ENCODE measurements at places on chromosomes 16 and 17.

GRCh38 chr16:77549876-77550275, 115.0 kb upstream of the ADAMTS18 start:
- DNase-seq, result no peak

GRCh38 chr17:61419496-61420046, 19.9 kb downstream of the TBX2 start:
- no peak for DNase-seq

DNA sequence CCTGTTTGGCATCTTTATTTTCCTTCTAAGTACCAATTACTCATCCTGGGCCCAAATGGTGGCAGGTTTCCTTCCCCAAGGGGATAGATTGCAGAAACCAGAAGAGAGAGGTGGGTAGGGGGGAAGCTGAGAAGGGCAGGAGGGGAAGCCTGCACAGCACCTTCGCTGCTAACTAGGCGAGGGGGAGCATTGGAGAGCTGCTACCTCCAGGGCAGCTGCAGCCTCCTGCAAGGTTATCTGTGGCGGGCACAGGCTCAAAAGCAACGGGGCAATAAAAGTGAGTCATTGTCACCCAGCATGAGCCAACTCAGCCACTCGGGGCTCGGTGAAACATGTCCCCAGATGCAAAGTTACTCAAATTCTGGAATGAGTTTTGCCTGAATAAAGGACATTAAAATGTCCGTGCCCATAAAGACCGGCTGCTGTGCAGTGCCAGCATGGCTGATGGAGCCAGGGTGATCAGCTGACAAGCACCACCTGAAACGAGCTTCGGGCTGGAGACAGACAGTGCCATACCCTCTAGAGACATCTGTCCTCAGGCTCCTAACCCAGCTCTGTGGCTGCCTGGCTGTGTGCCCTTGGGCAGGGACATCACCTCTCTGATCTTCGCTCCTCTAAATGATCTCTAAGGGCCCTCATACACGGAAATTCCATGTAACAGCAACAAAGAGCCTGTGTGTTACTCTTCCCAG, 68.1 kb upstream of the GRIN2A start:
- DNase-seq, result no peak

DNA sequence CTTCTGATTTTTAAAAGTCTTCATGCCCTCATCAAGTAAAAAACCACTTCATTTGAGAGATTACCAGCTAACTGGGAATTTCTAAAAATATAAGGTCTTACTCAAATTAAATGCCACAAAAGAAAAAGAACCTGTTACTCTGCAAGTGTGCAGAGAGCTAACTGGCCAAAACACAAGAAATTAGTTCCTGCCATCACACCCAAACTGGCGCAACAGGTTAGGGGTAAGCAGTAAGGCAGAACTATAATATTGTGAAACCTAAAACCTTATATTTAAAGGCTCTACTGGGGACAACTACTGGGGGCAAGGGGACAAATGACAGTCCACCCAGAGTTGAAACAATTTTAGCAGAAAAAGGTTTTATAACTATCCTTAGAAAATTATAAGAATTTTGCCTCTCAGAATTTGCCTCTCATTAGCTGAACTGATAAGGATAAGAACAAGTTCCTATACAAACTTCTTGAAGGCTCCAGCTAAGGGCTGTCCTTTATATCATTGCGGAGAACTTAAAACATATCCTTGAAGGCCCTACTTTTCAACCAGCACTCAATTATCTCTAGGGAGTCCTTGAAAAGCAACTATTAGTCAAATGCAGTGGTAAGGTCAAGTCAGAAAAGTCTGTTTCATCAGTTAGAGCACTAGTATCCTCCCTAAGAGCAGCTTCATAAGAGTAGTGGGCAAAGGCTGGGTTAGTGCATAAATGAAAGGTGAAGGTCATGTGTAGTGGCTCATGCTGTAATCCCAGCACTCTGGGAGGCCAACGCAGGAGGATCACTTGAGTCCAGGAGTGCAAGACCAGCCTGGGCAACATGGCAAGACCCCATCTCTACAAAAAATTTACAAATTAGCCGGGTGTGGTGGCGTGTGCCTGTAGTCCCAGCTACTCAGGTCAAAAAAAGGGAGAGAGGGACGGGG, 31.5 kb downstream of the SMURF2 start:
- no peak for DNase-seq

- DNase-seq, result no peak
Observed at GRCh38 chr17:33199571-33200510, 93.3 kb downstream of the ASIC2 start.

DNA sequence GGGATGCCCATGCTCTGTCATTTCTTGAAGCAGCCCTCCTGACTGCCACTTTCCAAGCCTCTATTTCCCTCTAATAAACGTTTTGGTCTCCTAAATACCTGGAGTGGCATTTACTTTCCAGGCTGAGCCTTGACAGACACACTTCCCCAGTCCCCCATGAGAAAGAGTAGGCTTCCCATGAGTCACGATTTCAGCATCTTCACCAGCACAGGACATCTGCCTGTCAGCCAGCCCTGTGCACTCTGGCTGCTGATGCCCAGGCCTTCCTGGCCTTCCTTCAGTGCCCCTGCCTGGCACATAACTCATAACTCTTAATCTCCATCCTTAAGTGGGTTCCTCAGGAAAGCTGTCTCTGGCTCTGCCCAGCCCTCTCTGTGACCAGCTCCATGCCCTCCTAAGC, 30.8 kb upstream of the GAS7 start:
- DNase-seq, result no peak

DNA sequence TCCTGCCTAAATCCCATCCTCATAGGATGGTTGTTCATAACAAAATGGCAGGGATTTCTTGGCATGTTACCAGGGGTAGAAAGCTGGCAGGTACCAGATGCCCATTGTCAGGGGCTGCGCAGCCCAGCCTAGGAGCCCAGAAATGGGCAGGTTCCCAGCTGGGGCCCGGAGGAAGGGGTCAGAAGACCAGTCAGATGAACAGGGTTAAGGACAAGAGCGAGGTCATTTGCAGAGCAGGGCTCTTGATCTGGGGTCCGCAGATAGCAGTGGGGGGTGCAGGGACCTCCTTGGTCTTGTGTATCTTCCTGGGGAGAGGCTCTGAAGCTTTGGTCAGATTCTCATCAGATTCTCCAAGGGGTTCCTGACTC, 52.3 kb upstream of the CDC42EP4 start:
- no peak for DNase-seq

DNA sequence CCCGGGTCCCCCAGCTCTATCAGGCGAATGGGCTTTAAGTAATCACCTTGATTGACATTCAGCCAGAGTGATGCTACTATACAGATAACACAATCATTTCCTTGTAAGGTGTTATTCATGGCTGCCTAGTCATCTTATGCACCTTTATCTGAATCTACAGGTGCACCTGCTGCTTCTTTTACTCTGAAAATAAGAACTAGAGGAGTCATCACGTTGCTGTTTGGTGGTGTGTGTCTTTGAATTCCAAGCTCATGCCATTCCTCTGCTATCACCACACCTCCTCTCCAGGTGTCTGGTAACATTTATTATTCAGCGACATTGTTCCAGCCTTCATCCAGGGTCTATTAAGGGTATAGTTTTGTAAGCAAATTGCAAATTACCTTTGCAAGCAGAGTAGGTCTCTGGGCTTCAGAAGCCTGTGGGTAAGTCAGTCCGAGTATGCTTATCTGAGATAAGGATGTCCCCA, 51.9 kb downstream of the NOS2 start:
- no peak for DNase-seq

- DNase-seq, result no peak
Observed at GRCh38 chr16:28063591-28064061, at the start of gene GSG1L. Gene GSG1L (minus strand): TSS chr16:28063714. CDS start chr16:28063424, 290 bp downstream.

DNA sequence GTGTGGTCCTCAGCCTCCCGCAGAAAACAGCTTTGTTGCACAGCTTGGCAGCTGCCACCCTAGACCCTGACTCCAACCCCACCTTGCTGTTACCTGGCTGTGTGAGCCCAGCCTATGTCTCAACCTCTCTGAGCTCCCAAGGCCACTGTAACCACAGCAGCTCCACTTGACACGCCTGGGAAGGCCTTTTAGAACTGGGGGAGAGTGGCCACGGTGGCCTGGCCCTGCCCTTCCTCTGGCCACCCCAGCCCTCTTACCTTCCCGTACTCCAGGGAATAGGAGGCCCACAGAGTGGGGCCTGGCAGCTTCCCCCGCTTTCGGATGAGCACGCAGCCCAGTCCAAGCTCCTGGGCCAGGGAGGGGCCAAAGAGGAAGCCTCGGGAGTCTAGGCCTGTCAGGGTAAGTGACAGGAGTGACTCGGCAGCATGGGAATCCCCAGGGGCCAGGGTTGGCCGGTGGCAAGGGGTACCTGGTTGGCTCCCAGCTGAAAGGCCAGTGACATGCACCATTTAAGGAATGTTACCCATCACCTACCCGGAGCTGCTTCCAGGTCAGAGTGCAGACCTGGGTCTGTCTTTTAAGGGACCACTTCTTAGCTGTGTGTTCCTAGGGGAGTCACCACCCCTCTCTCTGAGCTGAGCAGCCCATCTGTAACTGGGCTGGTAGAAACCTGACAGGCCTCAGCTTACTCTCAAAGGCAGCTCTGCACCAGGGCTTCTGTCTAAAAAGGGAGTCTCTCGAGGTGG, 1.4 kb downstream of the APRT start:
- no peak for DNase-seq

- DNase-seq, result no peak
Observed at GRCh38 chr16:31083556-31083955, 5.2 kb downstream of the PRSS53 start.

DNA sequence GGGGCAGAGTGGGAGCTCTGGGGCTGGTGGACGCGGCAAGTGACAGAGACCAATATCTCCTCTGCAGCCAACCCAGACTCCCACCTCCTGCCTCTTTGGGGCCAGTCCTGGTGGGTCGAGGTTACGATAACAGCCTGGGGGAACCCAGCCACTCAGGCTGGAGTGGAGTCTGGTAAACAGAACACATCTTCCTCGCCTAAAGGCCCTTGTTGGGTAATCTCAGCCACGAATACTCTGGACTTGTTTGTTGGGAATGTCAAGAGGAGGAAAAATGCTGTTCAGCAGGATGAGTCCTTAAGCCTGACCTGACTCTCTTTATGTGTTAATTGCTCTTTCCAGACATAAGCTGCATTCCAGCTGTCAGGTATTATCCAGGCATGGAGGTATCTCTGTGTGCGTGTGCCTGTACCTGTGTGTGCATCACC, 8.0 kb upstream of the SPNS2 start:
- DNase-seq, result no peak

- no peak for DNase-seq
Observed at GRCh38 chr17:57988301-57989250, 522 bp upstream of the VEZF1 start.

- no peak for DNase-seq
Observed at GRCh38 chr17:47276444-47276843, 22.8 kb downstream of the ITGB3 start.

GRCh38 chr17:9661027-9661426, 15.7 kb downstream of the USP43 start:
- no peak for DNase-seq

- DNase-seq, result no peak
Observed at GRCh38 chr16:77943801-77944200, 78.5 kb upstream of the CLEC3A start.

DNA sequence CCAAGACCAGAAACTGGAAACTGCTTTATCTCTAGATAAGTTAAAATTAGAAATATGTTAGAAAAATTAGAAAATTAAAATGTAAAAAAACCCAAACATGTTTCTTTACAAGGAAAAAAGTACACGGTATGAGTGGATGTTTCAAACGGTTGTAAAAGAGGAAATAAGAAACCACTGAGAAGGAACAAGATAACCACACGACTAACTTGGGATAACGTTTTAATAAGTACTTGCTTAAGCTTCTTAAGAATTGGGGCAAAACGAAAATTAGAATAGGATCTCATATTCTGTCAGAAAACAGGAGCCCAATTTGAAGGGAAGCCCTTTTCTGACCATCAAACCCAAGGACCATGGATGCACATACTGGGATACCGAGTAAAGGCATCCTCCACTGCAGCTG, 31.0 kb downstream of the MBTPS1 start:
- DNase-seq, result no peak

- no peak for DNase-seq
Observed at GRCh38 chr16:50061326-50061725, 4.4 kb upstream of the HEATR3 start.

GRCh38 chr17:78735832-78736525, 46.1 kb downstream of the CYTH1 start:
- no peak for DNase-seq

DNA sequence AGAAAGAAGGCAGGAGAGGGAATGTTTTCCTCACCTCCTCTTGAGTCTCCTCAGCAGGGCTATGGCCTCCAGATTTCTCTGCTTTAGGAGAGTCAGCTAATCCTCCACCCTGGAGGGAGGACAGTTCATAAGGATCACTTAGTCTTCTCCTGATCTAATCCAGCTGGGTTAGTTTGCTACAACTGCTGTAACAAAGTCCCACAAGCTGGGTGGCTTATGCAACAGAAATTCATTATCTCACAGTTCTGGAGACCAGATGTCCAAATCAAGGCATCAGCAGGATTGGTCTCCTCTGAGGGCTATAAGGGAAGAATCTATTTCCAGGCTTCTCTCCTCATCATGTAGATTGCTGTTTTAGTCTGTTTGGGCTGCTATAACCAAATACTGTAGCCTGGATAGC, 40.6 kb upstream of the XYLT1 start:
- no peak for DNase-seq

- no peak for DNase-seq
Observed at GRCh38 chr16:71467810-71468209, 5.8 kb upstream of the ZNF23 start.

DNA sequence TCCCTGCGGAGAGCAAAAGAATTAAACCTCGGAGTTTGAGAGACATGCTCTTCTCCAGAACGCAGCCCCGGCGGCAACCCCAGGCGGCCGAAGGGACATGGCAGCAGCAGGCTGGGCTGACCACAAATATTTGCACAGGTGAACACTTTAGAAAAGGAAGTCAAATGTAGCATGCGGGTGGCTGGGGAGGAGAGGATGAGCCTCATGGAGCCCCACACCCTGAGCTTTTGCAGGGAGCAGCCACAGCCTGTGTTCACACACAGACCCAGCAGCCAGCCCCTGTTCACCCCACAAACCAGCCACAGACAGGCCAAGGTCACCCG, 17.8 kb downstream of the HS3ST6 start:
- no peak for DNase-seq

GRCh38 chr17:43373356-43373755, 25.4 kb upstream of the ARL4D start:
- DNase-seq, result no peak

- no peak for DNase-seq
Observed at GRCh38 chr16:56422896-56423441, 2.4 kb downstream of the AMFR start.

GRCh38 chr17:36511216-36511615, 23.5 kb downstream of the MYO19 start:
- DNase-seq, result no peak
